ENCODE measurements at places on chromosomes 3 and 15. TPM values are rescaled to one million over a fixed set of nuclear protein-coding genes. Genes with fewer than 3 reads are reported as not detected.

- no peak for DNase-seq
Observed at GRCh38 chr3:28699283-28699682, 350.7 kb upstream of the AZI2 start.

- no peak for DNase-seq
Observed at GRCh38 chr3:134378818-134379217, 4.6 kb upstream of the AMOTL2 start.

DNA sequence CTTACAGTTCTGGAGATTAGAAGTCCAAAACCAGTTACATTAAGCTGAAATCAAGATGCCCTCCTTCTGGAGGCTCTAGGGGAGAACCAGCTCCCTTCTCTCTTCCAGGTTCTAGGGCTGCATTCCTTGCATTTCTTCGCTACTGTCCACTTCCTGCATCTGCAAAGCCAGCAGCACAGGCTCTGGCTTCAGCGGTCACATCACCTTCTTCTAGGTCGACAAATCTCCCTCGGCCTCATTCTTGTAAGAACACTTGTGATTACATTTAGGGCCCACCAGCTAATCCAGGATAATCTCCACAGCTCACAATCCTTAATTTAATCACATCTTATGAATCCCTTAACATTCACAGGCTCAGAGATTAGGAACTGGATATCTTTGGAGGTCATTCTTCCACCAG is 73.8 kb downstream of the MINAR1 start:
- no peak for DNase-seq

- no peak for DNase-seq
Observed at GRCh38 chr3:52454250-52454937, 553 bp upstream of the TNNC1 start.

GRCh38 chr15:99167201-99167600 is 62.3 kb downstream of the SYNM start:
- no peak for DNase-seq

DNA sequence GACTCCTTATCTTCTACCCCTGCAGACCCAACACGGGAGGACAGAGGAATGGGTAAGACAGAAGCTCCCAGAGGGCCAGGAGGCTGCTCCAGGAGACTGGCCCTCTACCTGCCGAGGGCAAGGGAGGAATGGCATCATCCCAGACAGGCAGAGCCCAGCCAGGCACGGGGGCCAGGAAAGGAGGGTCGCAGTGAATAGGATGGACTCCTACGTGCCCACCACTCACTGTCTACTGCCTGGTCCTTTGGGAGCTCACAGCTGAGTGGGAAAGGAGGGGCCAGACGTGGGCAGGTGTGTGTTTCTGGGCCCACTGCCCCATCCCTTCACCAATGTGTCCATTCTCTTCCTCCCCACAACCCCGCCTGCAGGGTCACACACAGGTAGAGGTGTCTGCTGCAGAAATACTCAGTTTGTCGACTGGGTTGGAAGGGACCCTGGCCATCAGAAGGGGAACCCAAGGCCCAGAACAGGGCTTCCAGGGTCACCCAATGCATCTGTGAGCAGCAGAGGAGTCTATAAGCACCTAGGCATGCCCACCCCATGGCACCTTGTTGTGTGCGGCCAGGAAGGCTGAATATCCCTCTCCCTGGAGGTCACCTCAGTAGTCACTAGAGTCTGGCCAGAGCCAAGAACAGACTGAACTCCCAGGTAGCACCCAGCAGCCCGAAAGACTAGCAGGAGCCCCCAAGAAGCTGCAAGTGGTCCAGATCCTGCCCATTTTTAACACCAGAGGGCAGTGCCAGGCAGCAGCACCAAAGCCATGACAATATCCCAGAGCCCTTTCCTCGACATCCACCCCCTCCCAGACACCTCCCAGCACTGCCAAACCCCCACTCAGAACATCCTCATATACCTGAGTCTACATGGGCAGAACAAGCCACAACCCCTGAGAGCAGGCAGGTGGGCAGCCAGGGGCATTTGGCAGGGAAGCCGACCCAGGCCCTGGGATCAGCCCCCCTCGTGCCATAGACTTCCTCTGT is 24.0 kb downstream of the TKT start:
- no peak for DNase-seq

- DNase-seq: no peak
Observed at GRCh38 chr3:138898301-138898700, 48.6 kb downstream of the FOXL2 start.

DNA sequence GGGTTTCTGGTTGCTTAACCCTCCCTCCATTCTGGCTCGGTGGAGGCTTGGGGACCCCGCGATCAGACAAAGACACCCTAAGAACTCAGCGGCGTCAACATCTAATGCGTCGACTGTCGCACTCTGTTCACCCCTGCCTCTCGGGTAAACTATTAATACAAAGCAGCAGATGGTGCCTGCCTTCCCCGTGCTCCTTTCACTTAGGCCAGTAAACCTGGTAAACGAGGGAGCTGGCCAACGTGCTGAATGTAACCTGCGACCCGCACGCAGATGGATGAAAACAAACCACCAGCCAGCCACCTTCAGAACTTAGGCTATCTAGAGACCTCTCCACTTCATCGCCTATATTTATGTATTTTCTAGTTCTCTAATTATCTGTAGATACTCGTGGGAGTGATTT is 848 bp upstream of the CADPS start:
- DNase-seq: peak; percentile 25

DNA sequence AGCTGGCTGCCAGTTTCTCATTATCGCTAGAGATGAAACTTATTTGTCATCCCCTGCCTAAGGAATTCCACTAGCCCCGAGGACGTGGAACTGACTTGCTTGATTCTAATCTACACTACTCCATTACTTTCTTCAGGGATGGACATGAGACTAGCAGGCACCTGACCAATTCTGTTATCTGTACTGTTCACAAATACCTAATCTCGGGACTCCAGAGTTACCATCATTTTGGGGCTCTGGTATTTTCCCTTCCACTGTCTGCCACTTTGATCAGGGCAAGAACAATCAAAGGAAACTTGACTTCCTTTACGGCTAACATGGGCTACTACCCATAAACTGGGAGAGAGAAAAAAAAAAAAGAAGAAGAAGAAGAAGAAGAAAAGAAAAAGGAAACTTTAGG is 27.8 kb downstream of the BMF start:
- DNase-seq: no peak

- no peak for DNase-seq
Observed at GRCh38 chr3:16375891-16376290, 110.9 kb downstream of the OXNAD1 start.

- no peak for DNase-seq
Observed at GRCh38 chr15:38424101-38424552, 29.8 kb upstream of the FAM98B start.

- DNase-seq: no peak
Observed at GRCh38 chr15:80384432-80384831, 19.8 kb upstream of the ARNT2 start.

GRCh38 chr3:134312873-134313846 is 61.1 kb downstream of the AMOTL2 start:
- DNase-seq: no peak

GRCh38 chr15:72180761-72181324 is 16.7 kb downstream of the GRAMD2A start:
- no peak for DNase-seq

GRCh38 chr3:128476659-128477058 is 10.0 kb upstream of the DNAJB8 start:
- DNase-seq: no peak

DNA sequence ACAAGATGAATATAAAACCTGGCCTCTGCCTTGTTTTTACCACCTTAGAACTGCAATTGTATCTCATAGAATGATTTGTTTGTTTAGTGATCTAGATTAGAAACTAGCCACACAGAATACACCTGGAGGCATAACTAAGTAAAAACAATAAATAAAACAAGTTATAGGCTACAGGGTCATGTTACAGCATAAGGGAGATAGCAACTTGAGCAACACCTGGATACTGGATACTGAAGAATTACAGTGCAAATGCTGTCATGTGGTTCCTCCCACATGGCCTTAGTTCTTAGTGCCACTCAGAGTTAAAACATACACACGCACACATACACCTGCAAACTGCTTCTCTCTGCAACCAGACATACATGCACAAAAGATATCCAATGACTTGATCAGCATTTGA is 563.4 kb upstream of the DPPA4 start:
- DNase-seq: no peak

- no peak for DNase-seq
Observed at GRCh38 chr3:10552631-10552943, 47.2 kb upstream of the ATP2B2 start.

- no peak for DNase-seq
Observed at GRCh38 chr3:56557831-56558170, 826 bp downstream of the CCDC66 start.

- no peak for DNase-seq
Observed at GRCh38 chr3:18258492-18258891, 166.6 kb downstream of the SATB1 start.

DNA sequence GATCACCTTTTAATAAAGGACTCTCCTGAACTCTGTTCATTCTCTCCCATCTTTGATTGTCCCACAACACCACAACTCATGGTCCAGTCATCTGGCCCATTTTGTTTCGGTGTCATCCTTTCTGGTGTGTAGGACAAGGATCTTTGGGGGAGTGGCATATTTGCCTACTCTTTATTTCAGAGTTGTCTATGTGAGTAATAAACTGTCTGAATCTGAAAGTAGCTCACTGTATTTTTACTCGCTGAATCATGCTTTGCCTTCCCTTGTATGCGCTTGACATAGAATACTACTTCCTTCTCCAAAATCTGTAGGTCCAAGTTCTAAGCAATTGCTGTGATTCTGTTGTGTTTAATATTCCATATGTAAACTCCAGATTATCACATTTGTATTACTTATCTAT is 29.9 kb upstream of the NOX5 start:
- no peak for DNase-seq

GRCh38 chr15:74136814-74137536 is 6.6 kb downstream of the ISLR2 start:
- DNase-seq: no peak

GRCh38 chr3:73727117-73727821 is 102.5 kb upstream of the PDZRN3 start:
- no peak for DNase-seq

- DNase-seq: no peak
Observed at GRCh38 chr3:130606336-130606735, 89.4 kb downstream of the COL6A6 start.

GRCh38 chr3:147619921-147620560 is 210.9 kb downstream of the ZIC1 start:
- no peak for DNase-seq

GRCh38 chr3:12833222-12834161 is 7.9 kb downstream of the RPL32 start:
- no peak for DNase-seq

DNA sequence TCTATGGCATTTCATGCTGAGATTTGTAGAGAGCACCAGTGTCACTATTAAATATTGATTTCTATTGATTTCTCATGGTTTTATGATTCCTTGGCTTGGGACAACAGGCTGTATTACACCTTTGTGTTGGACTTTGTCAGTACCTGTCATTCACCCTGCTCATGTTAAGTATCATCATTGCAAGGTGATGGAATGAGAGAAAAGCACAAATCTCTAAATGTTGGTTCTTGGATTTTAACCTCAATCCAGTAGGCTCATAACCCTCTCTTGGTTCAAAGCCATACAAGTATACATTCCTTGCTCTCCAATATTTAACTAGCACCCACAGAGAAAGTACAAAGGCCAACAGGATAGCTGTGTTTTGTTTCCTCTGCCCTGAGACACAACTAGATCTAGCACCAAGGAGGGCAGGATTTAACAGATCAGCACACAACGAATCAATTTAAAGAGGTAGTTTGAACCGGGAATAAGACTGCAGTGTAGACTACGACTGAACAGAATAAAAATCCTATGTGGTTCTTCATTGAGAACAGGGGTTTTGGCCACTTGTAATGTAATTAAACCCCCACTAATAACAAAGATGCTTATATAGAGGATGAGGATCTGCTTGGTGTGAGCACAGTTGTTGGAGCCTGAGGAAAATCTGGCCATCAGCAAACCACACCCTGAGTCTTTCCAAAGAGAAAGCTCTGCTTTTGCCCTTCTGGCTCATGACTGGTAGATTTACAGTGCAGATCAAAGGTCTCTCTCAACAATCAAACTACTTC is 78.0 kb upstream of the TNFSF10 start:
- no peak for DNase-seq

- DNase-seq: no peak
Observed at GRCh38 chr15:38883987-38884386, 319.4 kb upstream of the RASGRP1 start.

GRCh38 chr3:100057716-100058575 is 56.4 kb downstream of the FILIP1L start:
- DNase-seq: no peak

DNA sequence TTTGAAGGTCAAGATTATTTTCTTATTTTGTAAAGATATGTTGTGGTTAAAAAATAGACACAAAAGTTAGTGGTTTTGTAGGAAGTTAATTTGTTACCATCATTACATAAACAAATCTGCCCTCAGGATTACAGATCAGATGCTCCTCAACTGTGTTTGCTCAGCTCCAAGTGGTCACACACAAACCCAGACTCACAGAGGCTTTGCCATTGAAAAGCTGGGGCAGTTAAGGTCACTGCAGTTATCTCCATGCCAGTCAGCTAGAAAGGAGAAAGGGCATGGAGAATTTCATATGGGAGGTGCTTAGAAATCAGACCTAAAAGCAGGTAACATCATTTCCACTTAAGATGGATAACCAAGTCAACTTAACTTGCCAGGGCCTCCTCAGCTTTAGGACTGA is 825.7 kb upstream of the GBE1 start:
- no peak for DNase-seq

- DNase-seq: no peak
Observed at GRCh38 chr3:49721896-49722781, 1.6 kb downstream of the GMPPB start.

- DNase-seq: no peak
Observed at GRCh38 chr3:155938409-155938808, 68.0 kb downstream of the GMPS start.

- no peak for DNase-seq
Observed at GRCh38 chr3:73561494-73561893, 63.2 kb downstream of the PDZRN3 start.

SLC24A5 gene
- not detected for polyA plus RNA-seq

ANKRD34C gene
- polyA plus RNA-seq: not detected

ST6GAL1 gene
- polyA plus RNA-seq: 19.9 TPM

IQCF2 gene
- not detected for polyA plus RNA-seq

MUC20 gene
- 6.2 TPM for polyA plus RNA-seq

FOXP1 gene
- 27.4 TPM for polyA plus RNA-seq

FANCD2OS gene
- not detected for polyA plus RNA-seq

FMN1 gene
- polyA plus RNA-seq: 0.95 TPM

SLCO2A1 gene
- polyA plus RNA-seq: 25.6 TPM

KCNMB2 gene
- 0.06 TPM for polyA plus RNA-seq

SGO1 gene
- polyA plus RNA-seq: 0.15 TPM

DCLK3 gene
- 0.05 TPM for polyA plus RNA-seq

CADM2 gene
- polyA plus RNA-seq: 4.6 TPM

BFSP2 gene
- polyA plus RNA-seq: not detected

Data from urinary bladder (tissue), 4 donors.